ENCODE measurements at places on chromosomes 2 and 18.
A peak's percentile ranks its signal among the peaks of the same experiment; 100 is the strongest.

DNA sequence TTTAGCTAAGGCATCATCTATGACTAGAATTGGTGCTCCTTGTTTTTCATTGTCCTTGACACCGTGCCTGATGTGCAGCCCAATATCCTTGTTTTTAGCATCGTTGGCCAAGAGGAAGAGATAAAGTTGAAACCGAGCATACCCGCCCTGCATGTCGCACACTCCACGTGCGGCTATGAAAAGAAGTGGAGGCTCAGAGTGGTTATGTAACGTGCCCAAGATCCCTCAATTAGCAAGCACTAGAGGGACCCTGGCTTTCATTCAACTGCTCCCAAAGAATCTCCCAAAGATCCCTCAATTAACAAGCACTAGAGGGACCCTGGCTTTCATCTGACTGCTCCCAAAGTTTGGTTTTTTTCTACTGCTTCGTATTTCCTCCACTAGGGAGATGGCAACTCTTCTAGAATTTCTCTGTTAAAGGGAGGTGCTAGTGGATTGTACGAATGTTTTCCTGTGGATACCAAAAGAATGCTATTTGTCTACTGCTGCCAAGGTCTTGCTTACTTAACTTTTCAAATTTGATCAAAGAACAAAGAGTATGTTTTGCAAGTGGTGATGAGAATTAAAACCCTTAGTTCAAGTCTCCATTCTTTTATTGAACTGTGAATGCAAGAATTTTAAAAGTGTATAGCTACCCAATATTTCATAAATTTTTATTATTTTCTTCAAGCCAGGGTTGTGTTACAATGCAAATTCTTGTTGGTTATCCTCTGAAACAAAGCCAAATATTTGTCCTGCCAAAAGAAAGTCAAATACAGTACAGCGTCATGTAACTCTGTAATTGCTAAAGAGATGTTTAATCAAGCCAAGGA, 92.1 kb downstream of the AOX1 start:
- no peak for DNase-seq

GRCh38 chr18:4369705-4370104, 85.4 kb downstream of the DLGAP1 start:
- no peak for DNase-seq

DNA sequence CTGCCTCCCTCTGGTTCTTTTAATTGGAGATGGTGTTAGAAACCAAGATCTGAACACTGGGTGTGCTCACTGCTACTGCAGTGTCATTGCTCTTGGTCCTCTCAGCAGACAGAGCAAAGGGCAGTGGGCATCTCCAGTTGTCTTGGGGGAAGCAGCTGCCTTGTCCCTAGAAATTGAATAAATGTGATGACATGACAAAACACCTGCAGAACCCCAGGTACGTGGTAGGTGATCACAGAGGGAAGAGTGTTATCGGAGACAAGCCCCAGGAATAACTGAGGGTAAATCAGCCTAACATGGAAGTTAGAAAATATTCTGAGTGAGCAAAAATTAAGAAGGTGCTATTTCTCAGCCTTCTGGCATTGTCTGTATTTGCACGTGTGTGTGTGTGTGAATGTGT, 311.9 kb upstream of the HDAC4 start:
- no peak for DNase-seq

- DNase-seq, result no peak
These were observed 268.1 kb upstream of the ATP5MC3 start for GRCh38 chr2:175449616-175450015.

- DNase-seq, result peak; percentile 15
These were observed 866 bp downstream of the CRIM1 start for GRCh38 chr2:36356298-36356989.

DNA sequence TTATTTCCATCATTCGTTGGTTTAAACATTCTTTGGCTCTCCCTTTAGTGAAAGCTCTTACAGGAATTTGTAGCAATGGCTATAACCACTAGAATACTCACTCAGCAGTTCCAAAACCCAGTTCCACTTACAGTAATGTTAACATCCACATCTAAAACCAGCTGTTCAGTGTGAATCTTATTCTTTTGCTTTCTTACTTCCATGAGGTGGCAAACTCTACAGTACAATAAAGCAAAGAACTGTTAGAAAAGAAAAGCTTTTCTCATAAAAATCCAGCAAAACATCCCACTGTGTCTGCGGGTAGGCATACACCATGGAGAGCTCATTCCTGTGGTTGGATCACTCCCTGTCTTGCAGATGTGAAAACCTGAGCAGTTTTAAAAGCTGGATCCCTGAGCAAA, 147.1 kb downstream of the ARHGAP28 start:
- no peak for DNase-seq

DNA sequence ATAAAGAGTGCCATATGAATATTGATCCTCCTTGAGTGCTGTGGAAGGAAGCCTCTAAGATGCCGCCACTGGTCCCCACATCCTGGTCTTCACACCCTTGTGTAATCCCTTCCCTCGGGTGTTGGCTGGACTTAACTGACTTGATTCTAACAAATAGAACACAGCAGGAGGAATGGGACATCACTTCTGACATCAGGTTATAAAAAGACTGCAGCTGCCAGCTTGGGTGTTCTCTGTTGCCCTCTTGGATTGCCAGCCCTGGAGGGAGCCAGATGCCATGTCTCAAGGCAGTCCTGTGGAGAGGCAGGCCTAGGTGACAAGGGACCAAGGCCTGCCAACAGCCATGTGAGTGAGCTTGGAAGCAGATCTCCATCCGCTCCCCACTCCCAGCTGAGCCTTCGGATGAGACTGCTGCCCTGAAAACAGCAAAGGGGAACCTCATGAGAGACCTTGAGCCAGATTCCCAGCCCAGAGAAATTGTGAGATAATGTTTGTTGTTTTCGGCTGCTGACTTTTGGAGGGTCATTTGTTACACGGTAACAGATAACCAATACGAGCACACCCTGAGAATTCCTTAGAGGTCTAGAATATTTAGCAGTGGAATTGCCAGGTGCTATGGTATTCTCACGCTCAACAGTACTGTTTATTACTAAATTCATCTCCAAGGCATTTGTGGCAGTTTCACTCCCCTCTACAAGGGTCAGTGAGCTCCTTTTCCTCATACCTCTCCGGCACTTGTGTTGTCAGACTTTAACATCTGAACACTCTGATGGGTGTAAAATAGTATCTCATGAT, 32.5 kb downstream of the HPCAL1 start:
- DNase-seq, result no peak

DNA sequence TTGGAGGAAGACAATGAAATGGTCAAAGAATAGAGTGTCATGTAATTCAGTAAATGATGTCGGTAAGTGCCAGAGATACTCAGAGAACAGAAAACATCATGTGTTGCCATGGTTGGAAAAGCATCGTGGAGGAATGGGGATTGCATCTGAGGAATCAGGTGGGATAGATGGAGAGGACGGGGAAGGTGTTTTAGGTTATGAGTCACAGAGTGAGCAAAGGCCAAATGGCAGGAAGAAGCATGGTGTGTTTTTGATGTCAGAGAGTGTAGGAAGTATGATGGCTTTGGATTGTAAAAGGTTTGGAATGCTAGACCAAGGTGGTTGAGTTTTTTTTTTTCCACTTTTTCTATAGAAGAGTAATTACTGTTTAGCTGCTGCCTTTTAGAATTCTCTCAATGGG, 27.5 kb upstream of the CD28 start:
- no peak for DNase-seq

All from stimulated activated CD4-positive, alpha-beta T cell treated with anti-CD3 and anti-CD28 coated beads, TNF-alpha, amount 100 ng/mL, for 1 hour (primary cell).